ENCODE measurements at places on chromosomes 5 and 9.

- no peak for DNase-seq
Observed at GRCh38 chr9:133304477-133305377, 29.7 kb upstream of the ABO start.

- DNase-seq: no peak
Observed at GRCh38 chr9:89730715-89731114, 125.9 kb downstream of the GADD45G start.

DNA sequence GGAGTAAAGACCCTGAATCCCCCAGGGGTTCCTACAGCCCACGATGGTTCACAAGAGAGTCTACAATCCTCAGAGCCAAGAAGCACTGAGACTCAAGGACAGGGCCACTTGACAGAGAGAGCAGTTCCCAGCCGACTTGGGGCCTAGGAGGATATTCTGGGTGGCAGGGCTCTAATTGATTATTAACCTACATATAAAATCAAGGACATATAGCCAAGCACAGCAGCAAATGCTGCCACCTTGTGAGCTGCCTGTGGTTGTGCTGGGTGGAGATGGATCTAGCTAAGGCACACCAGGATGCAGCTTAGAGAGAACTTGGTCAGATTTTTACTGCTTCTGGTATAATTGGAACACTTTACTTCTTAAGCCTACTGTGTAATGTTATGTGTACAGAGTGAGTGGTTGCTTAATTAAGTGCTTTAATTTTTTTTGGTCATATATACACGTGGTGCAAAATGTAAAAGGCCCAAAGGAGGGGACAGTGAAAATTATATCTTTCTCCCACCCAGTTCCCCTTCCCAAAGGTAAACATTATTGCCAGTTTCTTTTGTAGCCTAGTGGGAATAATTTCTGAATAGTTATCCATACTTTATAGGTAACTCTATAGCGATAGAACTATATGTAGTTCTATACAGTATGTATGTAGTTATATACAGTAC, 78.8 kb downstream of the F2RL2 start:
- peak; percentile 79 for DNase-seq

DNA sequence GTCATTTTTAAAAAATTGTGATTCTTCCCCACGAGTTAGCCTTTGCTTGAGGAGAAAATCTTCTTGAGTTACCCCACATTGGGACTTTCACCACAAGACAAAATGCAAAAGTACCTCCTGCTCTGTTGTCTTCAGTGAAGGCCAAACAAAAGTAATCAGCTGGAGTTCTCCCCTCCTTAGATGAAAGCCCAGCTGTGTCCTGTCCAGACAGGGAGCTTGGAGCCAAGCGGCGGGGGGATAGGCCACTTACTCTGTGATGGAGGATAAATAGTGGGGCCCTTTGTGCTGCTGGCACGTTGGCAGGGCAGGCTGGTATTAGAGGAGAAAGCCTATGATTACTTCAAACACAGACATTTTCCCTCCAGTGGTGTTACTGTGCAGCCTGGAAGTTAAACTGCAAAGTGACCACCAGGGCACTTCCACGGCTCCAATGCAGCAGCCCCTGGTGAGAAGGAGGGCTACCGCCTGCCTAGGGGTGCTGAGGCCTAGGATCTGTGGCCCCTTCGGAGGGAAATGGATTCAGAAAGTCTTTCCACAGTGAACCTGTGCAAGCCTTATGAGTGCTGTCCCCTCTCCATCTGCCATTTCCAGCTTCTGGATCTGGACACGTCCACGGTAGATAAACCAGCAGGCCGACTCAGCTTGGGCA, 155.0 kb downstream of the TMEM167A start:
- no peak for DNase-seq

- DNase-seq: no peak
Observed at GRCh38 chr5:33800241-33800950, 91.4 kb downstream of the ADAMTS12 start.

DNA sequence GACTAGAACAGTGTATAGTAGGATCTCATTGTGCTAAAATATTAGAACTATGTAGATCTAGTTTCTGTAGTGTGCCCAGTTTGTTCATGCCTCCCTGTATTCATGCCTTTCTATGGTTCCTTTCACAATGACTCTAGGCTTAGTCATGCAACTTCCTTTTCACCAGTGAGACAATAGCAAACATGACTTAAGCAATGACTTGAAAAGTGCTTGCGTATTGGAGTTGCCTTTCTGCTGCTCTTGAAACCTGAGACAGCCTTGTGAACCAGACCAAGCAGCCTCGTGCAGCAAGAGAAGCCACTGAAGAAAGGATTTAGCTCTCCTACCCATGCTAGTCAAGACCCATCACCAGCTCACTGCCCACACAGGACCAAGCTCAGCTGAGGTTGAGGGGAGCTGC, 294.5 kb upstream of the TAS2R1 start:
- no peak for DNase-seq

DNA sequence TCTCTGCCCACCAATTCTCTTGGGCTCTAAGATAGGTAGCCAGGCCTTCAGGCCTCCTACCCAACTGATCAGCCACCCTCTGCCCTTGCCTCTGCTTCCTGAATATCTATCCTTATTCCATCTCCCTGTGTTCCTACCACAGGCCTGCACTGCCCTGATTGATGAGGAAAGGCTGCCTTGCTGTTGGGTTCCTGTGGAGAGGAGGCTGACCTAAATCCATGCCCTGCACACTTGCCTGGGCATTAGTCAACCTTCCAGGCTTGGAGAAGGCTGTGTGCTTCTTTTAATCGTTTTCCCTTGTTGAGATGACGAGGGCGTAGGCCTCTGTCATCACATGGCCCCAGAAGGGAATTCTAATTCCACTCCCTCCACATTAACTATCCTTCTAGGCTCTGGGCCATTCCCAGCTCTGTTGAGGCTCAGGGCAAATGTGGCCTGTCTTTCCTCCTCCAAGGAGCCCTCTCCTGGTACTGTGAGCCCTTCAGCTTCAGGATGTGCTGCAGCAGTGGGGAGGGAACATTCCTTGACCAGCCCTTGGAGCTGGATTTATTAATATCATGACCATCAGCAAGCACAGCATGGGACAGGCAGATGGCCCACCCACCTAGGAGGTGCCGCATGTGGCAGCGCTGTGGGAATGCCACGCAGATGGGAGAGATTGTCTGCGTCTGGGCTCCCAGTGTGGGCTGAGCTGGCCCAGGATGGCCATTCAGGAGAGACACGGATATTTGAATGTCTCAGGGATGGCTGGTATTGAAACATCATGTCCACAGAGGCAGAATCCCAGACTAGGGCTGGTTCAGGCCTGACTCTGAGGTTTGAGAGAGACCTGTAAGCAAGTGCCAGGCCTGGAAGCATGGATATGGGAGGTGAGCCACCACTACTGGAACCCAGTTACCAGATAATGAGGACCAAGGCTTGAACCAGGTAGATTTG, 40.9 kb downstream of the ANGPTL2 start:
- no peak for DNase-seq

DNA sequence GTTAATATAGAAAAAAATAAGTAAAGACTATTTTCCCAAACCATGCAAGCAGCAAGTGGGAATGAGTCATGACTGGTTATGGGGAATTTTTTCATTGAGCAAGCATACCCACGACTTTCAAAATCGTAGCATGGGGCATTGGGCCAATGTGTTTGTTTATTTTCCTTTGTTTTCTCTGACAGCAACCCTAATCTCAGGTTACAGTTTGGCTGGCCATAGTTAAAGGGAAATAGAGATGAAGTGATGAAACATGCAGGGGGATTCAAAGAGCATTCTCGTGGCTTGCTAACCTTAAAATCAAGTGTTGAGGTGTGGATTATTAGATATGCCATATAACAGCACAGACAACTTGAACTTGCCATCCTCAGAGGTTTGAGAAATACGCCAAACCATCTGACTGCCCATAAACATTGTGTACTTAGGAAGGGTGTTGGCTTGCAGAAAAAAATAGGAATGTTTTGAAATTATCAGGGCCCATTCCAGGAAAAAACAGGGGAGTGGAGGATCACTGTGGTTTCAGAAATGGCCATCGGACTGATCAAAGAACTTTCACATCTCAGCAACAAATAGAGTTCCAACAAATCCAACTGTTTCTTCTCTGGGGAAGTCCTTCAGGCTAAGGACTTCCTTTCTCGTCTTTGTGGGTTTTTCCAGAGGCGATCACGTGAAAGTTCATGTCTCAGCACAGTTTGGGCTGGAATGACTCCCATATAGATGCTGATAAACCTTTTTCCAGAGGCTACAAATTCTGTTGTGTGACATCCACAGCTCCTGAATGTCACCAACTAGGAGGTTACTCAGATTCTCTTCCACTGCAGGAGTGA, 259.1 kb downstream of the SYK start:
- DNase-seq: no peak

GRCh38 chr5:110916381-110917049, 155.0 kb upstream of the TSLP start:
- DNase-seq: no peak

- DNase-seq: no peak
Observed at GRCh38 chr9:79763671-79764285, 192.0 kb downstream of the TLE4 start.

Data from activated CD4-positive, alpha-beta memory T cell treated with anti-CD3 and anti-CD28 coated beads for 36 hours (primary cell).